GF-D8 (cell line): ENCODE measurements at places on chromosomes 12 and 14.

GRCh38 chr12:52264435-52264825 lies 10.0 kb upstream of the KRT86 start:
- DNase-seq: no peak

DNA sequence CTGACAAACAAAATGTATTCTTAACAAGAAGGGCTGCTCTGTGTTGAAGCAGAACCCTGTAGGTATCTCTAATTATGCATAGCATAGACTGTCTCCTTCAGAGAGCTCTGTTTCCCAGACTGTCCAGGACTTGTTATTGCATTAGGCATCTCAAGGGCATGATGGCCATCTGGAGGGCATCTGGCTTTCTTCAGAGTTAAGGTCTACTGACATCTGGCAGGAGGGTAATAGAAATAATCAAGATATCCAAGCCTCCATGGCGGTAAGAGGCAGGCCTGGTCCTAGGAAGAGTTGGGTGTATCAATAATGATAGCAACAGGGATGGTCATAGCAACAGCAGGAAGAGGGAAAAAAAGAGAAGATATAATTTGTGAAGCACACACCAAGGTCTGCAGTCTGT lies 161.2 kb downstream of the TTC8 start:
- DNase-seq: no peak

DNA sequence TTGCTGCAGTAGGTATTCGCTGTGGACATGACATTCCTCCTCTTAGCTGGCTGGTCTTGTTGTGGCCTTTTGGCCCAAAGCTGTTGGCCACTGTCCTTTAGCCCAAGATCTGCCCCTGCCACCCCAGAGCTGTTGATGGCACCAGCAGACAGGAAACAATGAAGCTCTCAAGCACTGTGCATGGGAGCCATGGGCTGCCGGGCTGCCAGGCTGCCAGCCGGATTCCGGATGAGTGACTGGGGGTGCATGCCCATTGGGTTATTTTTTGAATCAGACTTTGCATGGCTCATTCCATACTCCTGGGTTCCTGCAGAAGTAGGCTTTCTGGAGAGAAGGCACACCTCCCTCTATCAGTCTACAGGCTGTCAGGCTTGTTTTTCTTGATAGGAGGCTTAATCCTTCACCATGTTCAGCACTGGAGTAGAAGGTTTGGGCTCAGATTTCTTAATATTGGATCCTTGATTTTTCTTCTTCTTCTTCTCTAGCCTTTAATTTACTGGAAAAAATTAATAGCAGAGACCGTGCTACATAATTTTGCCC lies 32.4 kb downstream of the MAX start:
- DNase-seq: no peak

DNA sequence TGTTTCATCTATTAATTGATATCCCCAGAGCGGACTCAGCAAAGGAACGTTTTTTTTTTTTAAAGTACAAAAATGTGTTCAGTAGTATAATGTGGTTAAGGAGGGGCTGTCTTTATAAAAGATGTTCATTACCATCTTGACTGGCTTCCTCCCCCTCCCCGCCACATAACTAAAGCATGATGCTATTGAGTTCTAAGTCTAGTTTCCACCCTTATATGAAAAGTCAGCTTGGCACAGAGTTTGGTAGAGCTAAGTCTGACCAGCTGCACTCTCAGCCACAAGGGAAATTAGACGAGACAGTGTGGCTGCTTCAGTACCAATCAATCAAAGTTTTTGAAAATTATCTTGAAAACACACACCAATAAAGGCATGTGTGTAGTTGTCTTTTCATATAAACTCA lies 1.9 kb upstream of the MYBPC1 start:
- DNase-seq: no peak

GRCh38 chr12:45729233-45730083 lies at the start of gene ARID2:
Gene ARID2, plus strand, starts transcription at chr12:45729706. Its CDS starts 131 bp downstream, at chr12:45729837.
- peak; percentile 24 for DNase-seq

DNA sequence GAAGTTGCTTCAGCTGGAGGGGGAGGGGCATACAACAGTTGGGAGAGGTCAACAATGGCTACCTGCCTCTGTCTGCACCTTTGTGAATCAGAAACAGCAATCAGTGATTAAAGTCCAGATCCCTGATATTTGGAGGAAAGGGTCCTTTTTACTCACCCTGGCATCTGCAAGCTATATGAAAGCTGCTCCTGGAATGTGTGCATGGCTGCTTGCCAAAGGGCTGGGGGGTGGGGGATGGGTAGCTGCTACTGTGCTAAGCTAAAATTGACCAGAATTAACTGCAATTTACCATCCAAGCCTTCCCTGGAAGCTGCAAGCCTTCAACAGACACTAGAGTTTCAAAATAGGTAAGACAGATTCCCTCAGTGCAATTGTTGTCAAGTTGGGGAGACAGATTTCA lies 13.5 kb upstream of the GTF2A1 start:
- DNase-seq: no peak

GRCh38 chr14:100838493-100839314 lies 12.8 kb downstream of the MEG3 start:
- no peak for DNase-seq

- no peak for DNase-seq
Measured at GRCh38 chr12:2177751-2178150, 125.0 kb downstream of the CACNA1C start.

DNA sequence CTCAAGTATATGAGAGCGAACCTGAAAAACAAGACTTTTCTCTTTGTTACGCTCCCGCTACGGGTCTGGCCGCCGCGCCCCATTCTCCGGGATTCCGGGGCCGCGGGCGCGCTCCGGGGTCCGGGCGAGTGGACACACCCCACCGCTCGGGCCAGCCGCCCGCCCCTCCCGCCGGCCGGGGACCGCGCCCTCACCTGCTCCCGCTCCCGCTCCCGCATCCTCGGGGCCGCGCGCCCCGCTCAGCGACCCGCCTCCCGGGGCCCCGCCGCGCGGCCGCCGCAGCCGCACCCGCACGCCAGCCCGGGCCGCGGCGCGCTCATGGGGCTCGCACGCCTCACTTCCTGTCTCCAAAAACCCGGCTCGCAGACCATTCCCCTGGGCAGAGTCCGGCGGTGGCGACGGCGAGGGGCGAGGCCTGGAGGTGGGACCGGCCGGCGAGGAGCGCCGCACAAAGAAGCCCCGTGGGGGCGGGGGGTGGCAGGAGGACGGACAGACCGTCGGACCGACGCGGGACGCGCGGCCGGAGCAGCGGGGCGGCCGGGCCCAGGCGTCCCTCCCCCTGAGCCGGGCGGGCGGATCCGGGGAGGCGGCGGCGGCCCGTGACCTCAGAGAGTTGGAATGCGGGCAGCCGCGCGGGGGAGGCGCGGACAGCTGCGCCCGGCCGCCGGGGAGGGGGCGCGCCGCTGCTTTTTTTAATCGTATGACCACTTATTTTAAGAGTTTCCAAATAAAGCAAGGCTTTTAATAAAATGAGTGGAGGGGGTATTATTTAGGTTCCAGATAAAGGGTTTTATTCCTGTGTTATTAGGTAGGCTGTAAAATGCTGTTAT lies at the start of gene PTPN21:
PTPN21 (minus strand) TSS at position 551 of the 830 bp plus-strand sequence. CDS start 4,590 bp downstream, outside the sequence.
- DNase-seq: no peak

- DNase-seq: no peak
Measured at GRCh38 chr12:66352197-66352596, 49.9 kb downstream of the HELB start.

- DNase-seq: no peak
Measured at GRCh38 chr14:54778618-54779345, 123.8 kb downstream of the GCH1 start.

GRCh38 chr12:30169839-30170591 lies 386.3 kb upstream of the TMTC1 start:
- no peak for DNase-seq

- no peak for DNase-seq
Measured at GRCh38 chr12:12083688-12084087, 12.9 kb downstream of the BCL2L14 start.

GRCh38 chr12:131882804-131883520 lies 11.5 kb upstream of the ULK1 start:
- no peak for DNase-seq

DNA sequence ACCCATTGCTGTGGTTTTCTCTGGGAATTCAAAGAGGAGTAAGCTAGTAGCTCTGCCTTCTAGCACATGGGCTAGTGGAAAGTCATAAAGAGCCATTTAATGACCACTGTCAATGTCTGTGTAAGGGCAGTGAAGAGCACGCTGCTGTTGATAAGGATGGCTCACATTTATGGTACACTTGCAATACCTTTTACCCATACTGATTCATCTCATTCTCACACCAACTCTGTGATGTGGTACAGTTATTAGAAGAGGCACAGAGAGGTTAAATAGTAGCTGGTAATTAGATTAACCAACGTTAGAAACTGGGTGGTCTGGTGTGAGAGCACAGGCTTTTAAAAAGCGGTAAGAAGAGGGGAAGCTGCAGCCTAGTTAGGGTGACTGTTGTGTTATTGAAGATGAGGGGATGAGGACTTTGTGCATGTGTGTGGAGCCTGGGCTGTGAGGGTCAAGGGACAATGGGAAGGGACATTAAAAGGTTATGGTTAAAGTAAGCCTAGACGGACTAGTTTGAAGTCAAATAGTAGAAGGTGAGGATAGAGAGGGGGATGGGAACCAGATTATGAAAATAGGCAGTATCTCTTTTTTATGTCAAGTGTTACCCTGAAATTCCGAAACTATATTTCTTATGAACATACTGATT lies 25.2 kb downstream of the RASSF3 start:
- no peak for DNase-seq

GRCh38 chr12:121139286-121139685 lies 6.6 kb downstream of the P2RX7 start:
- DNase-seq: no peak

GRCh38 chr14:59376686-59377085 lies 88.5 kb downstream of the GPR135 start:
- no peak for DNase-seq

DNA sequence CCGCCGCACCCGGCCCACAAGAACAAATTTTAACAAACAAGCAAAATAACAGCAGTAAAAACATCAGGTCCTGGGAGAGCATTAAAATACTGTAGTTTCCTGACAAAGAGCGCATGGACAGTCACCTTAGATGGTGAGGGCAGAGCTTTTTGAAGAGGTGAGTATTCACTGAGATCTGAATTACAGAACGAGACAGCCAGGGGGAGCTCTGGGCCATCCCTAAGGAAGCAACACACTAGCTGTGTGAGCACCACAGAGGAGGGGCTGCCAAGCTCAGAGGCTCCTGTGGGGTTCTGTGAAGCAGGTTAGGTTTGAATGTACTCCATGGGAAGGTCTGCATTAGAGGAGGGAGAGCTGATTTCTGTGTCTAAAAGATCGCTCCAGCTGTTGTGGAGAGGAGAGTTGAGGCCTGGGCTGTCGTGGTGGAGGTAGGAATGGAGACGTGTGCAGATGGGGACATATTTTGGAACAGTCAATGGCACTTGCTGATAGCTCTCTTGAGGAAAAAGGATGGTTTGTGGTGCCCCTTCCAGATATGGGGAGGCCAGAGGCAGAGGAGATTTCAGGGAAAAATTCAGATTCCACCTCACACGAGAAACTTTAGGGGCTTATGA lies 72.9 kb downstream of the TRAFD1 start:
- no peak for DNase-seq

GRCh38 chr12:113007166-113007565 lies 28.8 kb downstream of the OAS2 start:
- DNase-seq: no peak

DNA sequence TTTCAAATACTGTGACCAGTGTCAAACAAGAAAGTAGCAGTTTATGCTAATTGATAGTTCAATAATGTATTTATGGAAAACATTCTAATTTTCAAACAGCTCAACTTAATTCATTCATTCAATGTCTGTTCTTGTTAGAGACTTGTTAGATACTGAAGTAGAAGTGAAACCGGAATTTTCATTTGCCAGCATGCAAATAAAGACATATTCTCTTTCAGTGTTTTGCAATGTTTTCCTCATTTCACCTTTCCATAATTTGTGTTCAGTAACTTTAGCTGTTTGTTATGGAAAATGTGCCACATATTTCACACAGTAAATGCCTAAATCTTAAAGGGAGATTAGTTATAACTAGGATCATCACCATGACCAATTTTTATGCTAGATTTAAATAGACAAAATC lies 21.2 kb downstream of the TAS2R50 start:
- DNase-seq: no peak
